CD8-positive, alpha-beta T cell (primary cell): ENCODE measurements at places on chromosomes 13 and 19.
A peak's percentile ranks its signal among the peaks of the same experiment; 100 is the strongest.

GRCh38 chr13:89822467-89822866 is 1525.0 kb upstream of the MIR17HG start:
- no peak for DNase-seq

DNA sequence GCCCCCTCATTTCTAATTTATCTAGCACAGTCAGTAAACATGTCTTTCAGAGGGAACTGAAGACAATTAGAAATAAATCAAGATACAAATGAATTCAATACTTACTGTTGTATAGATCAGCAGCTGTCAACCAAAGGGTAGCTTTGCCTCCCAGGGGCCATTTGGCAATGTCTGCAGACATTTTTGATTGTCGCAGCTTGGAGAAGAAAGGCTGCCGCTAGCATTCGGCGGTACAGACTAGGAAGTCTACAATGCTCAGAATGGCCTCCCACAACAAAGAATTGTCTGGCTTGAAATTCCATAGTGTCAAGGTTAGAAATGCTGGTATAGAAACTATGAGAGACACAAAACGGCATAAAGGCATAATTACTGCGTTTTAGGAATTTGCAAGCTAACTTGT is 91.6 kb downstream of the RGCC start:
- no peak for DNase-seq

- DNase-seq, result no peak
Measured at GRCh38 chr13:77172650-77173049, 145.7 kb upstream of the FBXL3 start.

DNA sequence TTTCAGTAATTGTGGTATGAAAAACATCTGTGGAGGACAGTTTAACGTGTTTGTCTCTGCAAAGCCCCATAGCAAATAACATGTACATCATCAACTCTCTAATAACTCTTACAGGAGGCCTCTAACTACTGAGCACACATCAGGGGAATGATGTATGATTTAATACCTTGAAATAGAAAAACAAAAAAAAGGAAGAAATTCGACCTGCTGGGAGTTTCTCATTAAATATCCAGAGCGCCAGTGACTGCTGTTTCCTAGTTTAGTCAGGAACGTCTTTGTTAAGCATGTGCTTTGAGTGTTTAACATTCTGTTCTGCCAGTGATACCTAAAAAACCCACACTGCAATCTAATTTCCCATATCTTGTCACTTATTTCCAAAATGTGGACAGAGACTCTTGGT is 235.4 kb downstream of the PCDH20 start:
- DNase-seq, result no peak

- peak; percentile 38 for DNase-seq
Measured at GRCh38 chr13:113917096-113917495, 53.2 kb upstream of the GAS6 start.

DNA sequence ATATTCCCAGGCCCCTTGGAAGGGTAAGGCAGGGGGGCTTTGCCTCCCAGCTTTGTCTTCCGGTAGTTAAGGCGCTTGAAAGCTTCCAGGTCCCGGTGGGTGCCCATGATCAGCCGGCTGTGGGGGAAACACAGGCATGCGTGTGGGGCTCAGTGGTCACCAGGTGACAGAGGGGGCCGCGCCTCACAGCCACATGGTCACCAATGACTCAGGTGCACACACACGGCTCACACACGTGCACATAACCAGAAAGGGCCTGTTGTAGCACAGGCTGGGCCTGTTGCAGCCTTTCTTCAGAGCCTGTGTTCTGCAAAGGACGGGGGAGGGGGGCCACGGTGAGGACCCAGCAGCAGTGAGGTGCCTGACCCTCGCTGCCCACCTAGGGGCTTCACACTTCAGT is 5.9 kb downstream of the NANOS3 start:
- DNase-seq, result no peak

DNA sequence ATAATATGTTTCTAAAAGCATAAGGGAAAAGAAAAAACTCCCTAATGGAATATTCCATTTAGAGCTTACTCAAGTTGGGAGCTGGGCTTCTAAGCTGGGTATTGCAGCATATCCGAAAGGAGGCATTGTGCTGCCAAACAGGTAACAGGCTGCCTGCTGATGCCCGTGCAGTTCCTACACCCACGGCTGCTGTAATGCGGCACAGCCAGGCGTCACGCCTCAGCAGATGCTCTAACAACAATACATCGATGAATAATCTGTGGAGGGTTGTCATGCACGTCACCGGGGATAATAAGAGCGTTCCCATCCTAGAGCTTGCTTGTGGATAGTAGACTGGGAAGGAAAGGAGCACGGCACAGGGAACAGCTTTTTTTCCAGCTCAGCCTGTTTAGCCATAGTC is 1582.1 kb upstream of the SLC10A2 start:
- DNase-seq, result no peak

DNA sequence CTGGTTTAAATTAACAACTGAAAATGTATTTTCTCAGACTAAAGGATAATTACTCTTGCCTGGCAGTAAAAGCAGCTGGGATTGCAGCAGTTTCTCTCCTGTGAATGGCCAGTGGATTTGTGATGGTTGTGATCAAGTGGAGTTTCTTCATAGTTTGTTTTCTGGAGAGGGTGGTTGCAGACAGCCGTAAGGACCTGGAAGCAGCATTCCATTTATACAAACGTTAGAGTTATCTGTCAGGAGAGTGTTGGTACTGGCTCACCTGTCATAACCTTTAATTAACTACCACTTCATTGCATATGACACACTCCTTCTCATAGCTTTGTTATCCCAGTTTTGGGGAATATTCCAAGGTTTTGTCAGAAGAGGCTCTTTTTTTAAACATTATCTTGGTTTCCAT is 258.4 kb upstream of the SLC10A2 start:
- no peak for DNase-seq

DNA sequence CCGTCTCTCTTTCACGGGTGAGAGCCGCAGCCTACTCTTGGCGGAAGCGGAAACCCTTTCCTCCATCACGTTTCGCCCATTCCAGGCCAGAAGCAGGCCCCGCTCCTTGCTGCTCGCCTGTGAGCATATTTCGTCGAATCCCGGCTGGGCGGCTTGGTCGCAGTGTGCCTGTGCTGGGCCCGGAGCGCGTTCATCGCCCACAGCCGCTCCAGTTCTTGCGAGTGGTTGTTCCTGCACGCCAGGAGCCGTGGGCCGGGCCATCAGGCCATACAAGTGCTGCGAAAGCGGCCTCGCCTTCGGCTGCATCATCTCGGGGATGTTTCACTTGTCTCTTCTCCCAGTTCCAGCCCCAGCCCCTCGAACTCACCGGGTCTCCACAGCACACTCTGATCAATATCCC is 65.0 kb downstream of the ZNF627 start:
- no peak for DNase-seq

- no peak for DNase-seq
Measured at GRCh38 chr19:41563854-41564514, 12.0 kb upstream of the CEACAM21 start.

GRCh38 chr13:30846311-30846710 is 59.8 kb upstream of the MEDAG start:
- DNase-seq, result no peak
